Epithelial cell of esophagus (primary cell): ENCODE measurements at places on chromosomes 12 and 14.

DNA sequence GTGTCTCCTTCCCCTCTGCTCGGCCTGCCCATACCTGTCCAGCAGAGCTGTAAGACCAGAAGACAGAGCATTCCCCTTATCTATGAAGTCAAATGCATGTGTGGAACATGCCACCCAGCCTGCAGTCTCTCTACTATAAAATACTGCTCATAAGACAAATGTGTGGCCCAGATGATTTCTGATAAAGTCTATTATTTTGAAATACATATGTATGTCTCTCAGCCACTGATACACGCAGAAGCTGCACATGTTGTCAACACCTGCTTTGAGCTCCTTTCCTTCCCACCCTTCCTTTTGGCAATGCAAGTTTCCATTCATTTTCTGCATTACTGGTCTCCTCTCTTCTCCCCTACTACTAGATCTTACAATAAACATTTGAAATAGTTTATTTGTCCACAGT, 38.8 kb downstream of the NTF3 start:
- no peak for DNase-seq

DNA sequence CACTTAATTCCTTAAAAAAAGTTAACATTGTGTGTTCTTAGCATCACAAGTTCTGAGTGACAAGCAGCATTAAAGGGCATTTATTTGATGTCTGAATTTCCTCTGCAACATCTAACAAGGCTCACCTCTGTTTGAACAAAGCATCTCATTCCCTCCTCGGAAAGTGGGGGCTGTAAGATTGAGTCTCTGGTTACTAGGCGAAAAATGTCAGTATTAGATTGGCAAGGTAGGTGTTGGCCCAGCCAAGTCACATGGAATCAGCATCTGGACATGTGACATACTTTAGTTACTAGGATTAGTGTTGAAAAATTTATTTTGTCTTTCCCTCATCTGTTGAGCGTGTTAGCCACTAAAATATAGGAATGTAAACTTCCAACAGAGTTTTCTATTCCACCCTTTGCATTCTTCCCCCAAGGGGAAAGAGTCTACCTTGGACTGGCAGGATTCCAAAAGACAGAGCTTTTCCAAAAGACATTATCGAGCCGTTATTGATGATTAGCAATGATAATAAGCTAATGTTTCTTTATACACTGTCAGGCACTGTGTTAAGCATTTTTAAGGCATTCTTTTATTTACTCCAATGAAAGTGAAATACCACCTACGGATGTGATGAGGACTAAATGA, 194.9 kb upstream of the BTG1 start:
- no peak for DNase-seq

DNA sequence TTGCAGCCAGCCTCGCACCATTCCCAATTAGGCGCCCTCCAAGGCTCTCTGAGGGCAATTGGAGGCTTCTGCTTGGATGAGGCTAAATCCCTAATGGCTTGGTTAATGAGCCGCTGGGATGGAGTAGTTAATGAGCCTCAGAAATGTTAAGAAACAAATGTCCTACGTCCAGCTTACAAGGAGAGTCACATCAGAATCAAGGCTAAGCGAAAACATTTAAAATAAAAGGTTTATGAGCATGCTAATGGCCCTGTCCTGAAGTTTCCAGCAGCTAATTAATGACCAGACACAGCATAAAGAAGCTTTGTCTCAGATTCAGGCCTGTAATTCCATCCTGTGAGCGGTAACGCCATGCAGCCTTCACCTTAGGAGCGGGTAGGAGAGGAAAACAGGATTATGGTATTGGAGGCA, 200.7 kb upstream of the BCL2L14 start:
- no peak for DNase-seq

GRCh38 chr12:12275874-12276273, 9.0 kb upstream of the LRP6 start:
- DNase-seq, result no peak

DNA sequence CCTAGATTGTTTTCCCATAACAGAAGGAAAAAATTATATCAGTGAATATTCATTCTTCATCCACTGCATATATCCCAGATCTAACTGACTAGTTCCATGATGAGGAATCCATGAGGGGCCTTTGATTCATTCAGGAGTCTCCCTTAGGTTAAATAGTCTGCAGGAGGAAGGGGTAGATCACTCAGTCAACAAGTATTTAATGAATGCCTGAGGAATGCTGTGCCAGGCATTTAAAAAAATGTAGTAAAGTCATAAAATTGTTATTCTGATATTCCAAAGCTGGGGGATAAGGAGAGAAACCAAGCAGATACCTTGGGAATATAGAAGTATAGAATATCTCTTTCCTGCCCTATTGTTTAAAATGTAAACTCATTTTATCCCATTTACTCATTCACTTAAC, 216.2 kb upstream of the CAND1 start:
- DNase-seq, result no peak
